ENCODE measurements at places on chromosomes 11 and 22.

GRCh38 chr22:45083659-45084305 lies 74.0 kb upstream of the PHF21B start:
- DNase-seq = no peak

DNA sequence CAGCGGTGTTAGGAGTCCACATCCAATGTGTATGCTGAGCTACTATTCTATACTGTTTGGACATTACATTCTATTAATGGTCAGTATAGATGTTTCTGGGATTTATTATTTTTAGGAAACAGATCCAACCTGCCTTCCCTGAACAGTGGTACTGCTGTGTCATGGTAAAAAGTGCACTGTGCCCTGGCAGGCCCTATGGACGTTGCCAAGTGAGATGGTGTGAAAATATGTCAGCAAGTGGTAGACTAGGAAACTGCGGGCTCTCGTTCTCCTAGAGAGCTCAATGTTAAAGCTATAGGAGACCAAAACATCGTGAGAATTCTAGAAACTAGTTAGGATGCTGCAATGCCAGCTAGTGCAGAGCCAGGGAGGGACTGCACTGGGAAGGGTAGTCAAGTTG lies 26.0 kb upstream of the CYP2D6 start:
- no peak for DNase-seq

DNA sequence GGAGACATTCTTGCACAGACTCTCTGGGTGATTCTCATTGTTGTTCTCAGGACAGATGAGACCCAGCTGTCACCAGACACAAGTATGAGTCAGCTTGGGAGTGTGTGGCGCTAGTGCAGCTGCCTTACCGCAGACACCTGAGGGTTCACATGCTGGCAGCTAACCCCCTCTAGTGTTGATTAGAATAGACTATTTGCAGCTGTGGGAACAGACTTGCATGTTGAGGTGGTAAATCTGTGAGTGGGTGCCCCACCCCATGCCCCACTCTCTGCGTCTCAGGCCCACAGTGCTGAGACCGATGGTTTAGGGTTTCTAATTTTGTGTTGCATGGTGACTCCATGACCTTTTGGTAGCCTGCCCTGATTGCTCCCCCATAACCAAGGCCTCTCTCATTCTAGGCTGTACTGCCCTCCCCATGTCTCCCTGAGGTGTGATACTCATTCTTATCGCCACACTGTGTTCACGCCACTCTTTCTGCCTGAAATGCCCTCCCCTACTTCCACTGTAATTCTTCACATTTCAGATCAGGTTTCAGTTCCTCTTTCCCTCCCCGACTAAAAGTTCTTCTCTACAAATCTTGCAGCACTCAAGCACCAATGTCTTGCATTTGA lies 73.7 kb upstream of the KIRREL3 start:
- peak; percentile 53 for DNase-seq

DNA sequence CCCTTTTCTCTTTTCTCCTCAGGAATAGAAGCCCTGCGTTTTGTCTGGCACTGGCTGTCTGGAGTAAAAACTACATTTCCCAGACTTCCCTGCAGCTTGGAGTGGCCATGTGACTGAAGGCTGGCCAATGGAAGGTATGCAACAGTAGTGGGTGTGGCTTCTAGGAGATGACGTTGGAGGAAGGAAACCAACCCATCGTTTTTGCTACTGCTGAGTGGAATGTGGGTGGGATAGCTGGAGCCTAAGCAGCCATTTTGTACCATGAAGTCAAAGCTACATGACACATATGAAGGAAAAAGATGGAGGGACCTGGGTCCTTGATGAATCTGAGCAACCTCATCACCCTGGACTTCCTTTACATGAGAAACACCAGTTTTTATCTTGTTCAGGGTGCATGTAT lies 19.6 kb downstream of the FGF3 start:
- DNase-seq = peak; percentile 8

DNA sequence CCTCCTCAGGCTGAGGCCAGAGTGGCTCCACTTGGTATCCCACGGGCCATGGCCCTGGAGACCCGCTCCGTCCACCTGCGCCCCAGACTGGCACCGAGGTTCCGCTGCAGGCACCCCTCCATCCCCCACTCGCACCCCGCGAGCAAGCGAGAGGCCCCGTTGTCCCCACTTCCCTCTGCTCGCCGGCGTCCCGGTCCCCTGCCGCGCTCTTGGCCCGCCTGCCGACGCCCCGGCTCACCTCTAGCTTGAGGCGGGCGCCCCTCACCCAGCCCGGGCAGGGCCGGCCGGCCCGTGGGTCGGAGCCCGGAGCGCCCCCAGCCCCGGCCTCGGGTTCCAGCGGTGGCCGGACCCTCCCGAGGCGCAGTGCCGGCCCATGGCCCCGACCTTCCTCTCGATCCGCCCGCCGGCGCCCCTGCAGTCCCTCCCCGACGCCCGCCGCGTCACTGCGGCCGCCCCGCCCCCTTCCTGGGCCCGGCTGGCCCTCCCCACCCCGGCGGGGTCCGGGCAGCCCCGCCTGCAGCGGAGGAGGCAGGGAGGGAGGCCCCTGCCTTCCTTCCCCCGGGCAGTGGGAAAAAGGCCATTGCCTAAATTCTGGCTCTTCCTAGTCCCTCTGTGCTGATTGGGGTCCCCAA lies at the start of gene PITPNM1:
PITPNM1 (minus strand) TSS at position 414 of the 632 bp plus-strand sequence. CDS start 1,183 bp downstream, outside the sequence.
- peak; percentile 75 for DNase-seq

GRCh38 chr11:114025329-114025907 lies 34.1 kb upstream of the ZBTB16 start:
- DNase-seq = no peak

GRCh38 chr11:60988658-60989057 lies 17.2 kb downstream of the CD6 start:
- DNase-seq = no peak

DNA sequence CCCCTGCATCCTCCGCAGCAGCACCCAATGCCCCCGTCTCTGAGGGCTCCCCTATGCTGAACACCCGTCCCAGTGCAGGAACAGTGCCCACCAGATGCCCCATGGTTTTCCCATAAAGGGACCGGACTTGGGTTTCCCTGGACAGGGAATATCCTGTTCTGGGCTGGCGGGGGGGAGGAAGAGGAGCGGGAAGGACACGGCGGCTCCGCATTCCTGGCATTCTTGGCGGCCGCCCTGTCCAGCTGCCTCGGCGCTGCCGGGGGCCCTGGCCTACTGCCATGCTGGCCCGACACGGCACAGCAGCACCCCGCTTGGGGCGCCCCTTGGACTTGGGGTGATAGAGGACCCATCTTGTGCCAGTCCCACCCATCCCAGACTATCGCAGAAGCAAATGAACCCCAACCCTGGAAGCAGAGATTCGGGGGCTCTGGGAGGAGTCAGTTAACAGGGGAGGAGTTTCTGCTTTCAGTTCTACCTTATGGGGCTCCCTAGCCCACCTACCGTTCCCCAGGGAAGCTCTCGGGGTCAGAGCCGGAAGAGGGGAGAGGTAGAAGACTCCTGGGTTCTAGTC lies 23.7 kb upstream of the CBX7 start:
- DNase-seq = peak; percentile 65

- DNase-seq = no peak
Observed at GRCh38 chr11:119605137-119605665, 123.8 kb downstream of the NECTIN1 start.

- no peak for DNase-seq
Observed at GRCh38 chr11:37040921-37041320, 442.9 kb upstream of the RAG2 start.

DNA sequence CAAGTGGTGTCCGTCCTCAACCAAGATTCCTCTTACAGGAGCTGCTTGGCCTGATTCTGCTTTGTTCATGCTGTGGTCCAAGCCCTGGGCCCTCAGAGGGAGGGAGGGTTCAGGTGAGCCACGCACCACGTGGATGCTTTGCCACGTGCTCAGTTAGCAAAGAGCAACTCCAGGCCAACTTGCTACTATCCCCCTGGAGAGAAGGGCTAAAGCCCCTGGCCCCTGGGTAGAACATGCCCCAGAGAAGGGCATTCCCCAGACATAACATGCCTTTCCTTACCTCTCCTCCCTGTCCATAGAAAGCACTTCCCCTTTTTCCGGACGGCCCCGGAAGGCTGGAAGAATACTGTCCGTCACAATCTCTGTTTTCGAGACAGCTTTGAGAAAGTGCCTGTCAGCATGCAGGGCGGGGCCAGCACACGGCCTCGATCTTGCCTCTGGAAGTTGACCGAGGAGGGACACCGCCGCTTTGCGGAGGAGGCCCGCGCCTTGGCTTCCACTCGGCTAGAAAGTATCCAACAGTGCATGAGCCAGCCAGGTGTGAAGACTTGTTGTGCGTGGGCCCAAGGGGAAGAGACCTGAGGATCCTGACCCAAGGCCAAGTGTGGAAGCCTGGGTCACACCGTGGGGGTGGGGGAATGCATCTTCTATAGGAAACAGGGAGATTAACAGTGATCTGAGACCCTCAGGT lies 8.8 kb downstream of the FOXR1 start:
- DNase-seq = no peak

- no peak for DNase-seq
Observed at GRCh38 chr11:18768978-18769377, 22.6 kb downstream of the PTPN5 start.

DNA sequence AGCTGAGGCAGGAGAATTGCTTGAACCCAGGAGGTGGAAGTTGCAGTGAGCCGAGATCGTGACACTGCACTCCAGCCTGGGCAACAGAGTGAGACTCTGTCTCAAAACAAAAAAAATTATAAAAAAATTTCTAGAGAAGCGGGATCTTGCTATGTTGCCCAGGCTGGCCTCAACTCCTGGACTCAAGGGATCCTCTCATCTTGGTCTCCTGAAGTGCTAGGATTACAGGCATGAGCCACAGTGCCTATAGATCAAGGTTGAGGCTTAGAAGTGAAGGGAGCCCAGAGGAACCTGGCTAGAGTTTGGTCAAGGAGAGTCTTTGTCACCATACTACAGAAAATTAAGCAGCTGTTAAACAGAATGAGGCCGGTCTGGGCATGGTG lies 1.4 kb upstream of the MCM5 start:
- DNase-seq = no peak

GRCh38 chr11:122343210-122343609 lies 227.2 kb upstream of the BLID start:
- no peak for DNase-seq

DNA sequence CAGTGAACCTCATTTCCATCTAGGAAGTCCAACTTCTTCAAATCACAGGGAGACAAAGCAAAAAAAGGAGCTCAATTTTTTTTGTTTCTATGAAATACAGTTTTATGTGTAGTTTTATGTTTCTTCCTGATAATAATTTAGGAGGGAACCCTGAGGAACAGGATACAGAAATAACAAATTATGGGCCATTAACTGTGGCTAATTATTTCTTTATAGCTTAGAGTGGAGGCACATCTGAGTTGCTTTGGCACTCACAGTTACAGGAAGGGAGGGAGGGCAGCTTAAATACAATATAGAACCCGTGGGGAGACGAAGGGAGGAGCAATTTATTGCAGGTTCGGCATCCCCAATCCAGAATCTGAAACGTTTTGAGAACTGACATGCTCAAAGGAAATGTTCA lies 37.1 kb upstream of the HORMAD2 start:
- DNase-seq = no peak

GRCh38 chr11:121591405-121592033 lies 138.8 kb upstream of the SORL1-AS1 start:
- peak; percentile 44 for DNase-seq

GRCh38 chr11:45655831-45656230 lies 9.6 kb downstream of the CHST1 start:
- no peak for DNase-seq

DNA sequence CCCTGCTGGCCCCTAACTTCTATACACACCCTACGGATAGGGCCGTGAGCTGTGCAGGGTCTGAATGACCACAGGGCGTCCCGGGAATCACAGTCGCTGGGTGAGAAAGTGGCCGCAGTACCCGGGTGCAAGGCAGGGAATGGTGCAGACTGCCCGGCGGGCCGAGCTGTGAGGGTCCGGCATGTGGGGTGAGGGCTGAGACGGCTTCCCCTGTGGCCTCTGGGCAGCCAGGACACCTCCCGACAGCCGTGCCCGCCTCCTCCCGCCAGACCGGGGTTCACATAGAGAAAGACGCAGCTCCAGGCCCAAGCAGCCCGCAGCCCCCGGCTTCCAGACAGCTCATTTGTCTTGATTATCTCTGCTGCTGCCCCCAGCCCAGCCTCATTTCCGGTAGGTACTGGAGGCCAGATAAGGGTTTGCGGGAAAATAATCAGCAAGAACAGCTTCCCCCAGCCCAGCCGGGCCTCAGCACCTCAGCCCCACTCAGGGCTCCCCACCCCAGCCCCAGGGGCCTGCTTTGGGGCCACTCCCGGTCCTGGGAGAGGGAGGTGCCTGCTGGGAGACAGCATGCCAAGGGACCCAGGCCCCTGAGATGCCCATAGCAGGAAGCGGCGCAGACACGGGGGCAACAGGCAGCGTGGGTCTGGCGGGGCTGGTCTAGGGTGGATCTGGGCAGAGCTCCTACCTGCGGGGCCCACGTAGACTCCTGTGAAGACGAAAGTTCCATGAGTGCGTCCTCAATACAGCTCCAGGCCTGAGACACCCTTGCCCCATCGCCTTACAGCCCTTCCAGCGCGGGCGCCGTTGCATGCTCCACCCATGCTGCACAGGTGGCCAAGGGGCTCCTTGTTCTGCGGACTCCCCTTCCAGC lies 123.1 kb downstream of the BRD1 start:
- no peak for DNase-seq

DNA sequence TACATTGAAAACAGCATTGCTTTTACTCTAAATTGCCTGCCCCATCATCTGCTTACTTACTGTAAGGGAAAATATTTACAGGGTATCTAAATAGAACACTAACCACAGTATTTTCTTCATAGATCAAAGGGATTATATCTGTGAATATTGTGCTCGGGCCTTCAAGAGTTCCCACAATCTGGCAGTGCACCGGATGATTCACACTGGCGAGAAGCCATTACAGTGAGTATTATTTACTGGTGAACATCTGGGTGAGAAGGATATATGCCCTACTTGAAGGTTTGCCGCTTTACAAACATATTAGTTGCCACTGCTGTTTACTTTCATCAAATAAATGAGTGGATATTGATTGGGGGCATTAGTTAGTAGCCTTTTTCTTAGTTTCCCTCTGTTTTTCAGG lies 5.9 kb upstream of the CNTF start:
- DNase-seq = peak; percentile 76
